ENCODE measurements at places on chromosomes 4 and X. TPM values are rescaled to one million over a fixed set of nuclear protein-coding genes. Genes with fewer than 3 reads are reported as not detected.
A peak's percentile ranks its signal among the peaks of the same experiment; 100 is the strongest.

DNA sequence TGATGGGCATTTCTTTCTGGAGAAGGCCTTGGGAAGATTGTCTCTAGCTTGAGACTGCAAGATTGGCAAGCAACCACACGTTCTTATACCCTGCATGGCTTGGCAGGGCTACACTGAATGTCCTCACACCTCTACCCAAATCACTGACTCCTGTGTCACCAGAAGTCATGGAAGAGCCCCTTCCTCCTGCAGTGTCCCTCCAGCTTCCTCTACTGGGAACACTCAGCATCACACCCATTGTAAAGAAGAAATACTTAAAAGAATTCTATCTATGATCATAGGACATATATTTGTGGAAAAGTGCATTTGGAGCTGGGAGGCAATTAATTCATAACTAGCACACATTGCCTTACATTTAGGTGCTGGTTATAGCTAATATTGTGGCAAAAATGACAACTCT is 113.1 kb downstream of the CCSER1 start:
- DNase-seq, result no peak

- peak; percentile 81 for DNase-seq
Measured at GRCh38 chrX:68440940-68441339, 7.6 kb upstream of the OPHN1 start.

DNA sequence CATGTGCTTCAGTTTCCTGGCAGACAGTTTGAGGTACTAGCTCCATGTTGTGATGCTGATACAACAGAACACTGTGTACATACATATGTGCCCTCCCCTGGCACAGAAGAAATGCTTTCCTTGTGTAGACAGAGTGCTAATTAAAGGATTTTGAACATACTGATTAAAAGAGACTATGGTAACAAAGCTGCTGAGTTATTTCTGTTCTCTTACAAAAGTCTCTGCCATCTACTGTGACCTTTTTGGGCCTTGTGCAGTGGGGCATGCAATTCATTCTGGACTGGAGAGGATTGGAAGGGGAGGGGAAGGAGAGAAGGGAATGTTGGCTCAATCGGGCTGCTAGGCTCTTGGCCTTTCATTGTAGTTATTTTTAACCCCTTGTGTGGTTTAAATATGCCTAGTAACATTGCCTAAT is 6.0 kb downstream of the PDLIM5 start:
- DNase-seq, result peak; percentile 66

GRCh38 chr4:54942721-54943120 is 182.7 kb downstream of the KDR start:
- DNase-seq, result no peak

- DNase-seq, result peak; percentile 87
Measured at GRCh38 chr4:99180382-99181070, 36.4 kb upstream of the ADH4 start.

- DNase-seq, result peak; percentile 78
Measured at GRCh38 chr4:161554372-161554990, 609.3 kb downstream of the FSTL5 start.

DNA sequence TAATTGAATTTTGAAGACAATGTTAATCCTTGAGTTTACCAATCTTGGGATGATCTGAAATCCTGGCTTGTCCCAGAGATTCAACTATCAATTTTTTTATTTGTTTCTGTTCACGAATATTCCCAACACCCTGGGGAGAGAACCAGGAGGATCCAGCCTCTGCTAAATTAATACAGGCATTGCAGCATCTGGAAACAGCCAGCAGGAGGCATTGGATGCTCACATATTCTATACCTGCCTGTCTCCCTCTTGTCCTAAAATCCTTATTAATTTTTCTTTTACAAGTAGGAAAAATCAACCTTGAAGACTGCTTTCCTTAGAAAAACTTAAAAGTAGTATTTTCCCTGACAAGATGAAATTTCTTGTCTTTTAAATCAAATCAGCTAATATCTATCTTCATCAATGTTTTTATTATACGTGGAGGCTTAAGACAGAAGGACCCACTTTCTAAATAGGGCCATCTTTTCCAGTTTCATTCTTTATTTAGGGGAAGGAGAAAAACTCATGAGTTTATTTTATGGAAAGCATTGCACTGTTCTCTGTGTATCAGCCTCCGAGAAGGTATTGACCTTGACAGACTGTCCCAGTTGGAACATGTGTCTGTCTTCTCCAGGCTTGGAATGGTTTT is 102.4 kb downstream of the CLNK start:
- DNase-seq, result peak; percentile 37

Gene XG
- 1.3 TPM for total RNA-seq

Gene CHIC1
- total RNA-seq, result 7.2 TPM

Gene EXOC1L
- total RNA-seq, result not detected

Gene GRIA2
- 0.17 TPM for total RNA-seq

Gene HTN3
- not detected for total RNA-seq

Gene FRMD7
- total RNA-seq, result 0.26 TPM

Gene FRAS1
- 1.8 TPM for total RNA-seq

Gene LRIT3
- total RNA-seq, result under 0.01 TPM

Data from fibroblast of lung (primary cell).